ENCODE measurements at places on chromosomes 2 and 18.

GRCh38 chr2:134976074-134976702 lies 57.6 kb downstream of the CCNT2 start:
- no peak for DNase-seq

DNA sequence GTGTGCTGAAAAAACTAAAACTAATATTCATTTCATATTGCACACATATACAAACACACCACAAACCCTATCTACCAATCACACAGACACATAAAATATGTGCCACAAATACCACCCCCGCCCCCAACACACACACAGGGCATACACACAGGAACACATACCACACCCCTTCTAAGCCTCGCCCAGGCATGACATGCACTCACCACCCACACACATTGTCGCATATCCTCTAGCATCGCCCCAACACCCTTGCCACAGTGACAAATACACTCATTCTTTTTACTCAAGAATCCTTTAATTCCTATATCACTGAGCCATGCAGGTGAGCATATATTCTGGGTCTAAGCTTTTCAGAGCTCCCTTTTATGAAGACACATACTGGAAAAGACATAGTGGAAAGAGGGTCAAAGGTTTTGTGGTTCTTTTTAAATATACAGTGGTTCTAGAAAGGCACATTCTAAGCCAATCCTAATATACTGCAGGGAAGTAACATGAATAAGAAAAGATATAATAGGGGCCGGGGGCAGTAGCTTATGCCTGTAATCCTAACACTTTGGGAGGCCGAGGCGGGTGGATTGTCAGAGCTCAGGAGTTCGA lies 24.5 kb upstream of the LCLAT1 start:
- DNase-seq = peak; percentile 73

- no peak for DNase-seq
Measured at GRCh38 chr2:59777120-59777519, 776.3 kb downstream of the BCL11A start.

DNA sequence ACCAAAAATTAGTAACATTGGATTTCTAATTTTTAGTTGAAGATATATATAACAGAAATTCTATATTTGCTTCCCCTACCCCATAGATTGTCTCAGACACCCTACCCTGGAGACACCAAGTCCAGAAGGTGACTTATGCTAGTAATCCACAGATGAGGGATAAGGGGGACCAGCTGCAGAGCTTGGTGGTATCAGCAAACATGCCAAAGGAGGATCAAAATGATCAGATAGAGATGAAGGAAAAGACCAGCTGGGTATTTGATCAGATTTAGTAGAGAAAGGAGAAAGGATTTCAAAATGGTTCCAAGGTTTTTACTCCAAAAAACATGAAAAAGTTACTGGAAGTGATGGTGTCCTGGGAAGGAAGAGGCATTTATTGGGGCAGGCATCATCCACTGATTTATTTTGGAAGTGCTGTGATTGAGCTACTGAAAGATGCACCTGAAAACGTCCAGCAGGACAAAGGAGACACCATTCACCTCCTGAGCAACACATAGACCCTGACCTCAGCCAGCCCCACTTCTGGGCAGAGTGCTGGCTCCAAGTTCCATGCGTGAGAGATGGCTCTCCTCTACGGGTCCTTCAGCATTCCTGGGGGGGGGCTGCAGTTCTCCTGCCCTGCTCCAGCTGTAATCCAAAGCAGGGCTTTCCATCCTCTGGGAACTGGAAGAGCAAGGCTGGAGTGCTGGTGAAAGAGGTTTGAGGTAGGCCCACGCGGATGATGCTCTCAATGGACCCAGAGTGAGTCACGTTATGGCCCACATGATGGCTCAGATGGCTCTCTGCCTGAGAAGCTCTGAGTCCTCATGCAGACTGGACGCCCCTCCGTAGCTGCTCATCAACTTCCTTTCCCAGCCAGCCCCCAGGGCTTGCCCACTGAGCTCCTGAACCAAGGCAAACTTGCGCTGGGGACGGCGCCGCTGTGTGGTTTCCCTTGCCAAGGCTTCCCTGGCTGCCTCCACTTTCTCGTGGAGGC lies 3.7 kb upstream of the LRRFIP1 start:
- DNase-seq = no peak

DNA sequence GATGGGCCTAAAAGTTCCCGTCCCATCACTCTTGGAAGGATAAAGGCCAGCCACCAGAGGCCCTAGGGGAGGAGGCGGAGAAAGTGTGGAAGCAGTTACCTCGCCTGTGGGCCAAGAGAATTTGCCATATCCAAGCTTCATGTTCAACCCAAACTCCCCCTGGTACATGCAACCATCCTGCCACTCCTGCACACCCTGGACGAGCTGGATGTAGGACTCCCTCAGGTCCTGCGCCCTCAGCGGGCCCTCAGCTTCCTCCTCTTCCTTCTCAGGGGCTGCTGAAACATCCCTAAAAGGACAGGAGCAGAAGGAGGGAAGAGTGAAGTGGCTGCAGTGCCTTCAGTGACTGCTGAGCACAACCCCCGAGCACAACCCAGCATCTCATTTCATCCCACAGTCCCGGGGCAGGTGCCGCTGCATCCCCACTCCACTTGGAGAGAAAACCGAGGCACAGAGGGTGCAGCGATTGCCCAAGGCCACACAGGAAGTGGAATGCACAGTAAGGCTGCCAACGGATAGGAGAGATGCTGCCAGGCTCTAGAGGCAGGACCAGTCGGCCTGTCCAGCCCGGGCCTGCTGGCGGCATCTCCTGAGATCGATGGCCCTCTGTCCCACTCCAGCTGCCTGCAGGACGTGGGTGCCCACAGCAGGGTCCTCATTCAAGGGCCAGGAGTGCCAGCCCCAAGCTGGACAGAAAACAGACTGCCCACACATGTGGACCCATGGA lies 2.9 kb downstream of the ANKMY1 start:
- DNase-seq = no peak

GRCh38 chr2:16680781-16681180 lies 15.1 kb upstream of the CYRIA start:
- no peak for DNase-seq

DNA sequence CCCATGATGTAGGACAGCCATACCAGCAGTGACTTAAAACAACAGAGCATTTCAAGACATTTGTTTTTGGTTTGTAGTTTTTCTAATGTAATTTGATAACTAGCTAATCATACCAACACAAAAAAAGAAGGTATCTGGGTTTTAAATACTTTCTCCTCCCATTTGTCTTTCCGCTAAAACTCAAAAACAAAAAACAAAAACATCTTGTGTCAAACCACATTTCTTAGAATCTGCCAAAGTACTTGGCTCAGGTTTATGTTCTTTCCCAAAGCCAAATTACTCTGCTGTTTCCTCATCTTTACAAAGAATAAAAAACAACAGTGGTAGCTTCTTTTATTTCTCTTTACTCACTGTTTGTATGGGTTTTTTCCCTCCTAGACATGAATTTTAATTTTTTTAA lies 71.5 kb downstream of the GREB1L start:
- DNase-seq = no peak

- DNase-seq = no peak
Measured at GRCh38 chr2:177353187-177353478, 39.4 kb upstream of the AGPS start.

DNA sequence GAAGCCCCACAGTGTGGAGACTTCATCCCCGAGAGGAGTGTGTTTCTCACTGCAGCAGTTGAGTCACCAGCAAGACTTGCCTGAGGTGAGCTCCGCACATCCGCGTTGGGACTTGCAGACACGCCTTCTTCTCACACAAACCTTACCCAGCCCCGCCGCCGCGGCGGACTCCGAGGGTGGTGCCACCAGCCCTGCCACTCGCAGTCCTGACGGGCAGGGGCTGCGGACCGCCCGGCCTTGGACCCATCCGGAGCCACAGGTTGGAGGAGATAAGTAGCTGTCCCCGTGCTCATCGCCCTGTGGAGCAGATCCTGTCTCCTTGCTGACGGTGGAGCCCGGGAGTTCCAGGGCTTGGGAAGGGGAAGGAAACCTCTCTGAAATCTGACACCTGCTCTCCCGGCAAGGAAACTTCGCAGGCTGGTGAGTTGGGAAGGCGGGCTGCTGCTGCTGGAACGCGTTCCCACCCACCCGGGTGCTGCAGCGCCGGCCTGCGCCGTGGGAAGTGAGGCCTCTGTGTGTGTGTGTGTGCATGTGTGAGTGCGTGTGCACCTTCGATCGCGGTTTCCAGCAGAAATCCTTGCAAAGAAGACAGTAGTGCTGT lies at the start of gene RAB27B:
TSS of gene RAB27B (plus strand) at position 197 of the 601 bp plus-strand sequence. CDS start 49,109 bp downstream, outside the sequence.
- peak; percentile 49 for DNase-seq

- no peak for DNase-seq
Measured at GRCh38 chr2:85457877-85458316, 39.4 kb downstream of the SH2D6 start.

DNA sequence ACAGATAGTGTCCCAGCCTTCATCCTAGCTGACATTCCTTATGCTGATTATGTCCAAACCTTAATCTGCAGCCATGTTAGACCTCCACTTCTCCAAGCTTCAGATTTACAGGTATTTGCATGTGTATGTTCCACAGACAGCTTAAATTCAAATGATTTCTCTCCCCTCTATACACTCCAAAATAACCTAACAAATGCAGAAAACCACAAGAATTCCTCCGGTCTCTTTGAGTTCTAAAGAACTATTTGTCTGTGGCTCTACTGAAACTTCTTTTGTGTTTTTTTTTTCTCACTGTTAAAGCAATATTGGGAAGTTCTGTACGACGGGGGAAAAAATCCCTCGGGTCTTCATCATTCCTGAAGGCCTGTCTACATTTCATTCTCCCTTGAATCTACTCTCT lies 8.6 kb downstream of the NDUFS1 start:
- DNase-seq = no peak

DNA sequence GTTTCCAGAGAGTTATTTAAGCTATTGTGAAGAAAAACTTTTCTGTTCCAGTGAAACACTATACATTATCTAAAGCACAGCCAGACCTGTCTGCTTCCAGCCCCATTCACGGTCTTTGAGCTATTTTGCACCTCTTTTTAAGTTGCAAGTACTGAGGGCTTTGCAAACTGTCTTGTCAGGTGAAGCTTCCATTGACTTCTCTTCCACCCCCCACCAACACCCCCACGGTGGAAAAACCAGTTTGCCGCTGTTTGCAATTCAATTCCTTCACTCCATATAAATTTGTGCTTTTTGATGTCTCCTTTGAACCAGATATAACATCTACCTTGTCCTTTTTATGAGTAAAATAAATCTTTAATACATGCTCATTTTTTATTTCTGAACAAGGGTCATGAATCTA lies 15.7 kb downstream of the B3GNT7 start:
- no peak for DNase-seq

DNA sequence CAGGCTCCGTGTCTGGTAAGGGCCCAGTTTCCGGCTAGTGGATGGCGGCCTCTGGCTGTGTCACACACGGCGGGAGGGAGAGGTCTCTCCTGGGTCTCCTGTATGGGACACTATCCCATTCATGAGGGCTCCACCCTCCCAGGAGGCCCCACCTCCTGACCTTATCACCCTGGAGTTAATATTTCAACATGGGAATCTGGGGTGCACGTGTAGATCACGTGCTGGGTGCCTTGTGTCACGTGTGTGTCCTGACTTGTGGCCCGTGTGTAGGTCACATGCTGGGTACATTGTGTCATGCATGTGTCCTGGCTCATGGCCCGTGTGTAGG lies 9.9 kb downstream of the NEU4 start:
- DNase-seq = no peak

Measured in stimulated activated CD8-positive, alpha-beta memory T cell treated with anti-CD3 and anti-CD28 coated beads, Interleukin-4, amount 100 ng/mL, for 24 hours (primary cell).